Activated CD8-positive, alpha-beta T cell treated with anti-CD3 and anti-CD28 coated beads, Interleukin-2, amount 10 ng/mL, durations not matched to agents 7 days and 5 days (primary cell): ENCODE measurements at places on chromosomes 7 and 10.

- H3K4me3 ChIP-seq: no peak overlapping the region
- no peaks in the 10 kb centered on the region for H3K27me3 ChIP-seq
- H3K4me1 ChIP-seq: no peaks in the 10 kb centered on the region
- H3K27ac ChIP-seq: no peak overlapping the region
Observed at GRCh38 chr7:15862781-15863165, 176.3 kb upstream of the MEOX2 start.

- H3K27ac ChIP-seq: no peak overlapping the region
- peaks cover 67% of the 10 kb centered on the region for H3K36me3 ChIP-seq
Observed at GRCh38 chr10:104309980-104310978, 28.0 kb downstream of the ITPRIP start.

DNA sequence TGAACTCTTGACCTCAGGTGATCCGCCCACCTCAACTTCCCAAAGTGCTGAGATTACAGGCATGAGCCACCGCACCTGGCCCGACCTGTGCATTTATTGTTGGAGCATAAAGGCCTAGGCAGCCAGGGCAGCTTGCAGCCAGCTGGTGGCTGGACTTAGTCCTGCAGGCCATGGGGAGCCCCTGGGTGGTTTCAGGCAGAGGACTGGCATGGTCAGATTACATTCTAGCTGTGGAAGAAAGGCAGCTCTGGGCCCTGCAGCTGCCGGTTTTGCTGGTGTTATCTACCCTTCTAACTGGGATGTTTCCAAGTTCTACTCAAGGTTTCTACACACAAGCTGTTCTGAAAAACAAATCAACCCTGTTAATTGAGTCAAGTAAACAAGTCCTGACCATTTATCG lies 22.7 kb upstream of the MKRN1 start:
- DNase-seq: no peak
- H3K27me3 ChIP-seq: no peaks in the 10 kb centered on the region
- H3K36me3 ChIP-seq: no peaks in the 10 kb centered on the region
- H3K4me3 ChIP-seq: no peak overlapping the region
- H3K27ac ChIP-seq: no peak overlapping the region

GRCh38 chr10:29470843-29471543 lies 163.8 kb downstream of the SVIL start:
- H3K4me3 ChIP-seq: no peak overlapping the region
- peaks cover 18% of the 10 kb centered on the region for H3K4me1 ChIP-seq
- H3K27ac ChIP-seq: no peak overlapping the region
- H3K27me3 ChIP-seq: no peaks in the 10 kb centered on the region
- no peaks in the 10 kb centered on the region for H3K36me3 ChIP-seq

GRCh38 chr10:119504651-119505050 lies 37.9 kb downstream of the RGS10 start:
- no peak for DNase-seq
- H3K27me3 ChIP-seq: no peaks in the 10 kb centered on the region
- H3K27ac ChIP-seq: peak overlapping the region; percentile 75
- H3K36me3 ChIP-seq: peaks cover 77% of the 10 kb centered on the region
- H3K4me3 ChIP-seq: peak overlapping the region; percentile 16

GRCh38 chr7:47535035-47535703 lies 46.7 kb downstream of the TNS3 start:
- no peak for DNase-seq
- no peaks in the 10 kb centered on the region for H3K36me3 ChIP-seq
- no peak overlapping the region for H3K4me3 ChIP-seq
- H3K27ac ChIP-seq: no peak overlapping the region
- H3K4me1 ChIP-seq: no peaks in the 10 kb centered on the region

DNA sequence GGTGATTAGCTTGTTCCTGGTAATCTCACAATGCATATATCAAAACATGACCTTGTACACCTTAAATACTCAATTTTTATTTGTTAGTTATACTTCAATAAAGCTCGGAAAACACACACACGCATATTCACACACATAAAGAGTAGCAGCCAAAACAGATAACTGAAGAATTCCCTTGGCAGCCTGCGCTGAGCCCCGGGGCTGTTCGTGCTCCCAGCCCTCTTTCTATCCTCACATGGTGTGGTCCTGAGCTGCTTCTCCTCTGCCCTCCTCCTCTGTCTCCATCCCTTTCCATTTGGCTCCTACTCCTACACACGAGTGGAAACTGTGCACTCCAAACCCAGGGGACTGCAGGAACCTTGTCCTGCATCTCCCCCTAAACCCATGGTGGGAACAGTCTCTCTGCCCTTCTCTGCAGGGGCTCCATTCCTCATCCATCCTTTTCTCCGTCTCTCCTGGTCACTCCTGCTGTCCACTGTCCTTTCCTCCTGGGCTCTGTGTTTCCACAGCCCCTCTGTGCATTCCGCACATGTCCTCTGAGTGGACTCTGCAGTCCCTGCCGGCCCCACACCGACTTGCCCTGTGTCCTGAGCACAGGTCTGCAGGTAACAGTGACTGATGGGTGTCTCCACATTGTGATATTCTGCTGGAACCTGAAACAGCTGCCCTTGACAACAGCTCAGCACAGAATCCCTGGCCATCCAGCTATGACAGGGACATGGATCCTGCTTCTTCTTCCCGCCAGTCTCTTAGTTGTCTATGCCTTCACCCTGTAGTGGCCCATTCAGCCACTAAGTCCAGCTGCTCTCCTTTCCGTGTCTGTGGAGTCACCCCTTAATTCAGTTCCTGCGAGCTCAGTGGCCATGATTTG lies 216.8 kb upstream of the ZNF32 start:
- peaks cover 10% of the 10 kb centered on the region for H3K27me3 ChIP-seq
- no peak for DNase-seq
- no peaks in the 10 kb centered on the region for H3K36me3 ChIP-seq
- peaks cover 6% of the 10 kb centered on the region for H3K4me1 ChIP-seq
- H3K27ac ChIP-seq: no peak overlapping the region

DNA sequence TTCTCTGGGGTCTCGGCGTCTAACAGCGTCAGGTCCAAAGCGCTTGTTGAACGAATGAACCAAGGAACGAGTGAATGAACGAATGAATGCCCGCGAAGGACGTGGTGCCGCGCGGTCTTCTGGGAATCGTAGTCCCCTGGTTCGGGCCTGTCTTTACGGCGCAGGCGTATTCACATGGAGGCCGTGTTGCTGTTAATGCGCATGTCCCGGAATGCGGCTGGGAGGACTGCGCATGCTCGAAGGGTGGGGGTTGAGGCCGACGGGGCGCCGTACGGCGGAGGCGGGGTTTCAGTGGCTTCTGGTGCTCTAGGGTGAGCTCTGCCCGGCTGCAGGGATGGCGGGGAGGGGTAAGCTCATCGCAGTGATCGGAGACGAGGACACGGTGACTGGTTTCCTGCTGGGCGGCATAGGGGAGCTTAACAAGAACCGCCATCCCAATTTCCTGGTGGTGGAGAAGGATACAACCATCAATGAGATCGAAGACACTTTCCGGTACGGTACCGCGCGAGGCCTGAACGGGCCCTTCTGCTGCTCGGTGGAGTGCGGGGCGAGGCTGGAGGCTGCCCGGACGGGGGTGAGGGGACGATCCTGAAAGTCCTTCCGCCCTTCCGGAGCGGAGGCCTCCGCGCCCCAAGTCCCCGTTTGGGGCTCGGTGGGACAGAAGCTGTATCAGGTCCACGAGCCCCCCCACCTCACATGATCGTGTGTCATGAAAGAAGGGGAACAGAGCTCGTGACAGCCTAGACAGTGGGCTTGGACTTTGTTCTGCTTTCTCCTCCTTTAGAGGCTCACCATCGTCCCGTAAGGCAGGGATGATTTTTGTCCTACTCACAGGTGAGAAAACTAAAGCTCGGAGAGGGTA lies at the start of gene ATP6V1F:
ATP6V1F (plus strand) TSS at position 286 of the 862 bp plus-strand sequence; CDS start at position 335, 49 bp downstream.
- peak within 1 kb of the TSS; percentile 90 for H3K4me3 ChIP-seq
- H3K27ac ChIP-seq: peak within 1 kb of the TSS; percentile 92
- peak; percentile 99 for DNase-seq
- H3K27me3 ChIP-seq: peaks cover 1% of the 10 kb centered on the region

DNA sequence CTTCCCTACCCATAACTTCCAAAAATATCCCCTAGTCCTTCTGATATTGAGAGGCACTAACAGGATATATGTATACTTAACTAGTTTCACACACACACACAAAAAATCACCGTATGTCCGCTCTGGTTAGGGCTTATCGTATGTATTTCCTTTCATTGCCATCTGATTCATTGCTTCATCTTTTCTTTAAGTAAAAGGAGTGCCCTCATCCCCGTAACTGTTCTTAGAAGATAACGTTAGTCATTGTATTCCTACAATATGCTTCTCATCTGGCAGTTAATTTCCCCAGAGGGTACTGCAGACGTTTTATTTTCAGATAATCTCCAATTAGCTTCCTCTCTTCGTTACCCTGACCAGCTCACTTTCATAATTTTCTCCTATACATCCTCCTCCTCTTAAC lies 37.3 kb downstream of the NRCAM start:
- no peaks in the 10 kb centered on the region for H3K36me3 ChIP-seq
- peaks cover 27% of the 10 kb centered on the region for H3K4me1 ChIP-seq
- DNase-seq: no peak
- no peak overlapping the region for H3K4me3 ChIP-seq
- peaks cover 7% of the 10 kb centered on the region for H3K27me3 ChIP-seq
